GM12864 (cell line): ENCODE measurements at places on chromosomes 2 and 18.

- no peak for DNase-seq
Observed at GRCh38 chr2:235278771-235279355, 215.0 kb upstream of the AGAP1 start.

DNA sequence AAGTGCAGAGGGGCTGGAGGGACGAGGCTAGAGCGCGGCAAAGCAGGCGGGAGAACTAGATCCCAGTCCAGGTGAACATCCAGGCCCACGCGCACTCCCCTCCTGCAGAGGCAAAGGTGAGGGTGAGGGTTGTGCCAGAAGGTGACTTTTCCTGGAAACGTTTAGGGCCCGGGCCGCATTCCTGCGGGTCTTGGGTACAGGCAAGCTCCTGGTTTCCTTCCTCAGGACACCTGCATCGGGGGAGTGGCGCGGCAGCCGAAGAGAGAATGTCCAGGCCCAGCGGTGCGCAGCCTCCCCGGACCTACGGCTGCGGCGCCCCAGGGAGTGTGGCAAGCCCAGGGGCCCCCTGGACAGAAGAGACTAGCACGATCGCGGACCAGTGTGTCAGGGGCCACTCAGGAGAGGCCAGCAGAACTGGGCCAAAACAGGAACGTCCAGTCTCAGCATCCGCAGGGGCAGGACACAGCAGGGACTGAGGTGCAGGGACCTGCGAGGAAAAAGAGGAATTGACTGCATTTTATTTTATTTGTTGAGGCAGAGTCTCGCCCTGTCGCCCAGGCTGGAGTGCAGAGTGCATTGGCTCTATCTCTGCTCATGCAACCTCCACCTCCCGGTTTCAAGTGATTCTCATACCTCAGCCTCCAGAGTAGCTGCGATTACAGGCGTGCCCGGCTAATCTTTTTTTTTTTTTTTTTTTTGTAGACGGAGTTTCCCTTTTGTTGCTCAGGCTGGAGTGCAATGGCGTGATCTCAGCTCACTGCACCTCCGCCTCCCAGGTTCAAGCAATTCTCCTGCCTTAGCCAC, 8.7 kb upstream of the IMPA2 start:
- DNase-seq = no peak

DNA sequence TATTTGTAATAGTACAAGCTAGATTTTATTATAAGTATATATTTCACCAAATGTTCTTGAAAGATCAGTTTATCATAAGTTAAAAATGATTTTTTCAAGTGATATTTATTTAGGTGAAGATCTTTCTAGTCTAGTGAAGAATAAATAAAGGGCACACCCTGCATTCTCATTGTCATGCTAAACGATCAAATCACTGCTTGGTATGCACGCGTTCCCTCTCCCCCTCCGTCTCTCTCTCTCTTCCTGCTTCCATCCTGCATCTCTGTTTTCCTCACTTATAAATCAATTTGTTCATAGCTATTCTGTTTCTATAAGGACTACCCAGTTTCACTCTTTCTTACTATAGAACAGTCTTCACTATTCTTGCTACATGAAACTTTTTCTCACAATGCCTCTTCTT, 1067.4 kb downstream of the LRP1B start:
- no peak for DNase-seq

DNA sequence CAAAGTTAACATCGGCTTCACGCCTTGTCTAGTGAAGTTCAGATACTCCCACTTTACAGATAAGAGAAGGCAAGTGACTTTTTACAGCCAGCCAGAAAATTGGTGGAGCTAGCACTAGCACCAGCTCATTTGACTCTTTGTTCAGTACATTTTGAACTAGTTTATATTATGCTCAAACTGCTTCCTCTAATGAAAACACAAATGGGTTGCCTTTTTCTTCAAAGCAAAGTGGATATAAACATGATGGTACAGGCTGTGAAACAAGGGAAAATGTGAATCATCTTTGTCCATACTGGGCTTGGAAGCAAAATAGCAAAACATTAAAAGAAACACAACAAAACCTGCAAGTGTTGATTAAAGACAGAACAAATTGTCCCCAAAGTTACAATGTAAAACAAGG, 99.6 kb upstream of the LHCGR start:
- DNase-seq = no peak

- no peak for DNase-seq
Observed at GRCh38 chr2:88875736-88876135, 184.3 kb downstream of the RPIA start.

- no peak for DNase-seq
Observed at GRCh38 chr18:38709122-38709521, 1143.5 kb upstream of the CELF4 start.

DNA sequence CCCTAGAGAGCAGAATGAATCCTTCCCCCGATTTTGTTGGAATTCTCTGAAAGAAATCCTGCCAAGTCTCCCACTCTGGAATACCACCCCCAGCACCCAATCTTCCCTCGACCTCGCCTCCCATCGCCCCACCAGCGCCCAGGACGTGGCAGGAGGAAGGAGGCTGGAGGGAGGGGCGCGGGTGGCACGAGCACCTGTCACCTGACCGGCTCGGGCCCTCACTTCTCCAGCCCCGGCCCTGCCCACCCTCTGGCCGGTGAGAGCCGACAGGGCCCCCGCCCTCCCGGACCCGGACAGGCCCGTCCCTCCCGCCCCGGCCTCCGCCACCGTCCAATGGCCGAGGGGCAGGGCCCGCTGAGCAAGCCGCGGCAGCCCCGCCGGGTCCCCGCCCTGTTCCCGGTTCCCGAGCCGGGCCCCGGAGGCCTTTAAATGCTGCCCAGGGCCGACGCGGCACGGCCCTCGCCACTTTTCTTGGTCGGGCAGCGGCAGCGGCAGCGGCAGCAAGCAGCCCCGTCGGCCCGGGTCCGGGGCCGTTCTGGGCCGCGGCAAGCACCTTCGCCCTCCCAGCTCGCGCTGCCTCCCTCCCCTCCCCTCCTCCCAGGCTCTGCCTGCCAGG, at the start of gene LGALSL:
Gene LGALSL, plus strand, starts transcription at position 393 of the 616 bp plus-strand sequence. CDS start 384 bp downstream, outside the sequence.
- DNase-seq = no peak

- DNase-seq = no peak
Observed at GRCh38 chr2:105744909-105745853, at the start of gene NCK2. Gene NCK2, plus strand, starts transcription at chr2:105744912. Its CDS starts 110,152 bp downstream, at chr2:105855064.

GRCh38 chr2:84858123-84858522, 22.8 kb downstream of the TRABD2A start:
- DNase-seq = no peak

DNA sequence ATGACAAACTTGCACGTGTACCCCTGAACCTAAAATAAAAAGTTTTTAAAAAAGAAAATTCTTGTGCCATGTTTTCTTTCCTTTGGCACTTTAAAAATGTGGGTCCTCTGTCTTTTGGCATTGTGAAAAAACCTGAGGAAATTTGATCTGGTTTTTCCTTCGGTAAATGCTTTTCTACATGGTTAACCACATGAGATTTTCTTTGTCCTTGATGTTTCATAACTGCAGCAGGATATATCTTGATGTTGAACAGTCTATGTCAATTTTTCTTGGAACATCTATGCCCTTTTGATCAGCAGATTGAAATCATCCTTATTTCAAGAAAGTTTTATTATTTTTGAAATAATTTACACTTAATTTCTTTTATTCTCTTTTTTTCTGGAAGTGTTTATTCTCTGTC, 109.1 kb downstream of the TMEM17 start:
- no peak for DNase-seq

DNA sequence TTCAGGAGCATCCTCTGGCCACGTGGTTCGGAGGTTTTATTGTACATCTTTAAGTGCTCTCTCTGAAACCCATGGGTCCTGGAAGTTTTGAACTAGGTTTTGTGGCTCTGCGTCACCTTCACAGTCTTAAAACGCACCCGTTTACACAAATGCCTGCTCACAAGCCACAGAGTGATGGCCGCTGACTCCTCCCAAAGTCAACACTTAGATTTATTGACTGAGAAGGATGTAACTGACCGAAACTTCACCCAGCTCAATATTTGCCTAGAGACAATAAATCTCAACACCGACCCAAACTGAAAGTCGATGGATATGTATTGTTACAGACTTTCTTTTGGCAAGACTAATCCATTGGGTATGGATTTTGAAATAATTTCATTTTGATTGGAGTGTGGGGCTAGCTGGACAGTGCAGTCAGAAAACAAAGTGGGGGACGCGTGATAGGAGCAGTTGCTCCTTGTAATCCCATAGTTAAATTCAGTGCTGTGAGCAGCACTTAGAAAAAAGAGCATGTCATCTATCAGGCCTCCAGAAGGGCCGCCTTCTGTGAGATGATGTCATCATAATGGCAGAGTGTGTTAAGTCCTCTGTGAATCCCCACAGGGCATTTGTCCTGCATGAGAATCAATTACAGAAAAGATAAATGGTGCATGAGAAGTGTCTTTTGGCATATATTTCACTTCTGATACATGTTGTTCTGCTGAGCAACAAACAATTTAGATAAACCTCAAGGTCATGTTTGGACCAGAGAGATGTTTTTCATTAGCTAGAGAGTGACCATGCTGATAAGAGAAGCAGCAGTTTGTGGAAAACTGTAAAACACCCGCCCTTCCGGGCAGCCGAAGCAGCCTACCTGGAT, 183.7 kb downstream of the INO80D start:
- no peak for DNase-seq

DNA sequence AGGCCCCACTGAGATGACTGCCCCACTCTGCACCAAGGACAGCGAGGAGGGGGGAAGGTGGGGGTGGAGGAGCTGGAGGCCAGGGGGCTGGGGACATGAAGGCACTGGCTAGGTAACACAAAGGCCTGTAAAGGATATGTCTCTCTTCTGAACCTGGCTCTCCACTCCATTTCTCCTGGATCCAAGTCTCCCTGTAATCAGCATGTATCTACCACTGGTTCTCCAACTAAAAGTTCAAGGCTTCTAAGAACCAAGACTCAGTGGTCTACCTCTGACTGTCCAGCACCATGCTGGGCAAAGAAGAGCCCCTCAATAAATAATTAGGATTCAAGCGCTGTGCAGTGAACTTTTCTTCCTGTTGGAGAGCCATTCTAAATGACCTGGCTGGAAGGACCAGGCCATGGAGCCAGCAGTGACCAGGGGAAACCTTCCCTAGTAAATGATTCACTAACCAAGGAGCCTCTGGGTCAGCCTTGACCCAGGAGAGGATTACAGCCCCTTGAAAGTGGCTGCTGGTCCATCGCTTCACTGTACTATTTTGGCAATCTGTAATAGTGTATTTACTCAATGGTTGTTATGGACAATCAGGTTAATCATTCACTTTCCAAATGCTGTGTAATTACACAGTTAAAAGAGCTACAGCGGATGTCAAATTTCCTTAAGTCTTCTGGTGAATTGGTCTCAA, 73.2 kb downstream of the BCL11A start:
- DNase-seq = no peak

GRCh38 chr2:74079522-74080341, 68.0 kb downstream of the BOLA3 start:
- peak; percentile 26 for DNase-seq

DNA sequence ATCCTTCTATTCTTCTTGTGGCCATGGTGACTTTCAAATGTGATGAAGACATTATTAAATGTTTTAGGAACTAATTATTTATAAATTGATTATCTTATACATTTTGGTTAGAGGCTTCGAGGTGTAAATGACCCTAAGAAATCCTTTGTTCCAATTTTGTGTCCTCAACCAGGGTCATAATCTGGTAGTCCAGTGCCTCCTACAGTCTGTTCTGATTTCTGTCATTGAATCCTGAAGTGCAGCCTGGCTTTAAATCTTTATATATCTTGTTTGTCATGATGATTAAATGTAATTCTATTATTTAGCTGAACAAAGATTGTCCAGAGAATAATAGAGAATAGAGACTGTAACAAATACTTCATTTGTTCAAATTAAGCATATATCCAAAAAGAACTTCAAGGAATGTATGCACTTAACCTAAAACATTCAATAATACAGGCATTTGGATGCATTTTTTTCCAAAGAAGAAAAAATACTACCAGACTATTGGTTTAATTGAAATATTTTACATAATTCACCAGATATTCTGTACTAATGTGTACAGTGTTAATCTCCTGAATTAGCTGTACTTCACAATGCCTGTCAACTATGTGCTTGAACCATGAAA, 89.8 kb downstream of the PRPF40A start:
- peak; percentile 7 for DNase-seq

DNA sequence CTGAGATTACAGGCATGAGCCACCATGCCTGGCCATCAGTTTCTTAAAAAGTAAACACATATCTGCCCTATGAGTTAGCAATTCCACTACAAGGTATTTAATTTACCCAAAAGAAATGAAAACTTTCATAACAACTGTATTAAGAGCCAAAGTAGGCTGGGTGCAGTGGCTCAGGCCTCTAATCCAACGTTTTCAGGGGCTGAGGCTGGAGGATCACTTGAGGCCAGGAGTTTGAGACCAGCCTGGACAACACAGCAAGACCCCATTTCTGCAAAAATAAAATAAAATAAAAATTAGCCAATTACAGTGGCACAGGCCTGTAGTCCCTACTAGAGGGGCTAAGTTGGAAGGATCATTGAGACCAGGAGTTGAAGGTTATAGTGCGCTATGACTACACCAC, 6.5 kb downstream of the ROCK2 start:
- DNase-seq = no peak

- DNase-seq = peak; percentile 1
Observed at GRCh38 chr2:154623819-154624218, 74.7 kb upstream of the KCNJ3 start.

DNA sequence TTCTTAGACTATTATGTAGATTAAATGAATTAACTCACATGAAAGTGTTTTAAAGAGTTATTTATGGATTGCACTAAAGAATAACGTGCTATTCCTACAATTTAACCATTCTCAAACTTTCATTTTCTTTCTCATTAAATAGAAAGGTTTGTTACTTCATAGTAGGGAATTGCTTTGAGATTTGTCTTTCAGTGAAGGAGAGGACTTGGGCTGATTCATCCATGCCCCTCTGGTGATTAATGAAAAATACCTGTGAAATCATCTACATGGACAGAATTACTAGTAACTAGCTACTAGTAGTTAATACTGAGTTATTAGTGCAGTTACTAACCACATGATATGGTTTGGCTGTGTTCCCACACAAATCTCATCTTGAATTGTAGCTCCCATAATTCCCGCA, 275.8 kb upstream of the CDH20 start:
- no peak for DNase-seq

- DNase-seq = no peak
Observed at GRCh38 chr2:124025171-124025580, at the start of gene CNTNAP5. Gene CNTNAP5, plus strand, starts transcription at chr2:124025287. Its CDS starts 364 bp downstream, at chr2:124025651.

DNA sequence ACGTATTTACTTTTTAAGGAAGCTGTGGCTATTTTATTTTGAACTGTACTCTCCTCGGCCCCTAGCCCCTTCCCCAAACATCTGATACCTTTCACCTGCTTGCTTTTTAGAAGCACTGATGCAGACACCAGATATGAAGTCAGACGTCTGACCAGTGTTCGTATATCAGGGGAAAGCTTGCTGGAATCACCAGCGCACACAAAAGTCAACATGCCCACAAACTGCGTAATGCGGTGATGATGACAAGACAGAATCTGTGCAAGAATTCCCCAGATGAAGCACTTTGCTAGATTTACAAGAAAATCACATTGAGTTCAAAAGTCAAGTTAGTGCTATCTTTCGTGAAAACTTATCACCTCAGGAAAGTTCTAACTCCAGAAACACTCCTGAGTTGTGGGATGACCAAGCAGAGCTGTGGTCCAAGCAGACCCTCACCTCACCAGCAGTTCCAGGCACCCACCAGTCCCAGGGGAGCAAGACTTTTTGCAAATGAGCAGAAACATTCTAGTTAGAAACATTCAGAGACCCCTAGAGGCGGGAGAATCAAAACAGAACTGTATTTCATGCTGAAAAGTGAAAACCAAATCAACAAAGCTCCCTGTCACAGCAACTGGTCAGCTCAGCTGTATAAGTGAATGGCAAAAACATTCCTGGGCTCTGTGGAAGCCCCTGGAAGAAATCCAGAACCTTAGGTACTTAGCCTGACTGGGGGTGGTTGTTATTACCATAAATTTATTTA, 55.7 kb downstream of the INO80C start:
- DNase-seq = no peak

- DNase-seq = no peak
Observed at GRCh38 chr2:188292348-188293239, 920 bp downstream of the GULP1 start.
